Ammon's horn (tissue), 1 donor: ENCODE measurements at places on chromosomes 6 and 20.
A peak's percentile ranks its signal among the peaks of the same experiment; 100 is the strongest.

DNA sequence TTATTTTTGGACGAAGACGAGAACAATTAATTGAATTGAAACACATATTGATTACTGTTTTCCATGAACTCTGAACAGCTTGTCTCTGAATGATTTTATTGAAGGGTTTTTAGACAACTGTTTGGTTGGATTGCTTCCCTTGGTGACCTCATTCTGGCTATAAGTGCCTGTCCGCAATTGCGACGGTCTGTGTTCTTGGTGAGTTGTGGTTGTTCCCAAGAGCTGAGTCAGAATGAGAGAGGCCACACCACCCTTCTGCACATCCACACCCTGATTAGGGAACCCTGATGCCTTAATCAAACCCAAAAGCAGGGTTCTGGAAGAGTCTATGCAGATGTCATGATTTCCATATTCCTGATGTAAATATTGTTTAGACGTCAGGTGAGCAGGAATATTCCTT is 747.0 kb downstream of the PTPRT start:
- no peak for DNase-seq

DNA sequence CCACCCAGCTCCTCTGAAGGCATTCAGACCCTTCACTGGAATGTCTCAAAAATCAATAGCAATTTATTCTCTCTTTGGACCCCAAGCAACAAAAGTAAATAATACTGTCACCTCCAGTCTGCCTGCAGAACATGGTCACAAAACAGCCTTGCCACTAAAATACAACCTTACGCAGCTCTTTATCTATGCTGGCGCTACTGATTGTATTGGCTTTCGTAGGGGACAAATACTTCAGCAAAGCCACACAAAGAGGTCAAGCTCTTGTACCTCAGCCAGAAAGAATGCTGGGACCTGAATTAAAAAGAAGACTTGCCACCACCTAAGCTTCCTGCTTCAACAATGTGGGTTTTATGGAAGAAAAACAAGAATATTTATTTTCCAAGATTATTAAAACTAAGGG is 57.2 kb downstream of the PRKN start:
- no peak for DNase-seq

- DNase-seq, result no peak
These were observed 9.2 kb upstream of the SPO11 start for GRCh38 chr20:57320358-57320757.

- no peak for DNase-seq
These were observed 6.1 kb downstream of the TRIM10 start for GRCh38 chr6:30154709-30155519.

GRCh38 chr6:39441301-39441700 is 118.8 kb upstream of the KCNK16 start:
- no peak for DNase-seq

DNA sequence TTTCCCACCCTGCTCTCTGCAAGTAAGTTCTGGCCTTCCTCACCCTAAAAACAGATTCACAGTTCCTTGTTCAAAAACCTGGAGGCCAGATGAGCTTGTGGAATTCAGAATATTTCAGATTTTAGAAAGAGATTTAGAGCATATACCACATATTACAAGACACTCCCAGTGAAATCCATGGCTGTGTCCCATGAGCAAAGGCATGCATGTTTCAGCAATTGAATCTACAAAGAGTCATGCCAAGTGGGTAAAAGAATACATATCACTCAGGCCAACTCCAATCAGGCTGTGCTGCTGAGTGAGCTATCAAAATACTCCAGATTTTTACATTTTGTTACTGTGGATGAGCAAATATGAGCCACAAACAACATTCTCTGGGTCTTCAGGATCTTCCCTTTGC is 10.2 kb upstream of the NEDD9 start:
- no peak for DNase-seq

DNA sequence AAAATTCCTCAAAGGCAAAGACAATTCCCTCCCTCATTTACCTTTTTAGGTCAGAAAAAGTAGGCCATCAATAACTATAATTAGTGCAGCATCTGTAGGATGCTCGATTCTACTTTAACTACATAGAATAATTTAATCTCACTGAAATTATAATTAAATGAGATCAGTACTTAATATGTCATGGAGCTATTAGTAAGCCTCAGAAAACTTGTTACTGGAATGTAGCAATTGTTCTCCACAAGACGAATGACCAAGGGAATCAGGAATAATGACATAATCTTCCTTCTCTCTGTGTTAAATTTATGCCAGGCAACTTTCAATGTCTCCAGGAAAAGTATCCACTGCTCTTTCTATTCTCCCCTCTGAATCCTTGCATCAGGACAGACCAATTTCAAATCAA is 34.1 kb downstream of the SESN1 start:
- no peak for DNase-seq

DNA sequence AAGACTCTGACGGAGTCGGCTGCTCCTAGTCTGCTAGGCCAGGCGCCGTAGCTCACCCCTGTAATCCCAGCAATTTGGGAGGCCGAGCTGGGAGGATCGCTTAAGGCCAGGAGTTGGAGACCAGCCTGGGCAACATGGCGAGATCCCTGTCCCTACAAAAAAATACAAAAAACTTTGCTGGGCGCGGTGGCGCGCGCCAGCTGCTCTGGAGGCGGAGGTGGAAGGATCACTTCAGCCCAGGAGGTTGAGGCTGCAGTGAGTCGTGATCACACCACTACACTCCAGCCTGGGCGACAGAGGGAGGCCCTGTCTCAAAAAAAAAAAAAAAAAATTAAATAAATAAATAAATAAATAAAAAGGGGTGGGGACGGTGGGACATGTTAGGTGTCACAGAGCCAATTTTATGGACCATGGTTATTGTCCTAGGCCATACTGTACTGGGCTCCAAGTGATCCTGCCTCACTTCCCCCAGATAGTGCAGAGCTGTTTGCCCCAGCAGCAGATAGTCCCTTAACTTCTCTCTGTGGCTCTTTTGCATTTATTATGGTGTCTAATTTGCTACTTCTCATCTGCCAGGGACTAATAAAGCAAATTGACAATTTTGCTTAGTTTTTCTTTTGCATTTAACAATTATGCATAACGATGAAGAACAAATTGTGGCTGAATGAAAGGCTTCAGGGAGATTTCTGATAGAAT is 5.2 kb downstream of the PI16 start:
- DNase-seq, result no peak

DNA sequence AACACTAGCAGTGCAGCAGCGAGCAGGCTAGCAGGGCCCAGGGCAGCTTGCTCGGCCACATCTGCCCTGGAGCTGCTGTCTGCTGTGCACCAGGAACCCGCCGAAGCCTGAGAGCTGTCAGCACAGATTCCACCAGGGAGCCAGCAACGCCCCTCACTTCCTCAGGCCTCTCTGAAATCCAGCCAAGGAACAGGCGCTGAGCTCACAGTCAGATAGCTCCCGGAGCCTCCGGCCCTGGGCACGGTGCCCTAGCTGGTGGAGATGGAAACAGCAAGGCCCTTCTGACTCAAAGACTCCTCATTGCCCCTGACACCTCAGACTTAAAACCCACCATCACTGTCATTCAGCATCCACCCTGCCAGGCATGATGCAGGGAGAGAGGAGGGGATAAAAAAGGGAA is 839.4 kb downstream of the MAFB start:
- DNase-seq, result peak; percentile 64

DNA sequence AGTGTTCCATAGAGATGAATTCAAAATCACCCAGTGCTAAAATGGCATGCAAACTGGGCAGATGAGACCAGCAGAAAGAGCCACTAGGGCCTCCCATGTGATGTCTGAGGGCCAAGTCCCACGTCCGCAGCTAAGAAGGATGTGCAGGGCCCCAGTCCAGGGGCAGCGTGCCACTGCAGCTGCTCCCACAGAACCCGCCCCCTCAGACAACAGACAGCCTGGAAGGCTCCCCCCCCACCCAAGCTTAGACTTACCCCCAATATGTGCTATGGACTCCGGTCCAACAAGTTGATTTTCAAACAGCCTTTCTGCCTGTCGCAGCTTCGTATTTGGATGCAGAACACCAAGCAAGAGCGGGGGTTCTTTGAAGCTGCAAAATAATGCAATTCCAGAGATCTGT is 14.0 kb downstream of the APMAP start:
- peak; percentile 91 for DNase-seq

GRCh38 chr6:121344539-121344938 is 10.3 kb upstream of the TBC1D32 start:
- DNase-seq, result no peak

DNA sequence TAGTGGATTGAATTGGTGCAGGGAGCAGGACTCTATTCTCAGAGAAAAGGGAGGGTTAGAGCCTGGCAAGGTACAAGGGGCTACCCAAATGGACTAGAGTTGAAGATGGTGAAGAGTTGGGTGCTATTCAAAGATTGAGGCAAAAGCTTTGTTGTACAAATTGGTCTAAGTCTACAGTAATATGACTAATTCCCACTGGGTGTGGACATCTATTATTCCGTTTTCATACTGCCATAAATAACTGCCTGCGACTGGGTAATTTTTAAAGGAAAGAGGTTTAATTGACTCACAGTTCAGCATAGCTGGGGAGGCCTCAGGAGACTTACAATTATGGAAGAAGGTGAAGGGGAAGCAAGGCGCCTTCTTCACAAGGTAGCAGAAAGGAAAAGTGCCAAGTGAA is 266.3 kb downstream of the TPBG start:
- no peak for DNase-seq

DNA sequence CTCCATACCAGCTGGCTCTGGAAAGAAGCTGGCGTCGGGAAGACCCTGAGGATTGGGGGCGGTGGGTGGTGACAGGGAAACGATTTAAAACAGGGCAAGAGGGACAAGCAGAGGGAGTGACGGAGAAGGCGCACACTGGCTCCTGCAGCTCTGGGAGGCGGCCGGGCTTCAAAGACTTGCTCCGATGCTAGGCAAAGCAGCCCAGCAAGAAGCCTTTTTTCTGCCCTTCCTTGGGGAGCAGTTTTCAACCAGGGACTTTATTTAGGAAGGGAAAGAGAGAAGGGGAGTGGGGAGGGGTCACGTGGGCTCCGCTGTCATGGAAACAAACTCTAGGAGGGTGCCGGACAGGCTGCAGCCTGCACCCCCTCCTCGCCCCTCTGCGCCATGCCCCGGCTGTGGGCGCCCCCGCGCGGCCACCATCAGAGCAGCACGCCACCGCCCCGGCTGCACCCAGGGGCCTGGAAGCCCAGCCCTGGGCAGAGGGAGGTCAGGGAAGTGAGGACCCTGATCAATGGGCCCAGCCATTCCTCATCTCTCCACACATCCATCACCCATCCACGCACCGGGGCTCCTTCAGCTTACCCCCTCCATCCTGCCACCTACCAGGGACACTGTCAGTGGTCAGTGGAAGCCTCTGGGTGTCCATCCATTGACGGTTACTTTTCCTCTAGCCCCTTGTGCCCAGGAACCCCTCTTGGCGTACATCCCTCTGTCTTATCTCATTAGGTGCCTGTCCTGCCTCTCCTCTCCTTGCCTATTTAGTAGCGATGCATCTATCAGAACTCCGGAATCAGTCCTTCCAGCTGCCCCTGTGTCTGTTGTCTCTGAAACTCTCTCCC is 66.6 kb upstream of the CCDC167 start:
- DNase-seq, result peak; percentile 77

GRCh38 chr6:89952105-89952671 is 57.9 kb downstream of the GJA10 start:
- DNase-seq, result no peak

GRCh38 chr20:56690531-56691175 is 61.5 kb downstream of the TFAP2C start:
- DNase-seq, result no peak

DNA sequence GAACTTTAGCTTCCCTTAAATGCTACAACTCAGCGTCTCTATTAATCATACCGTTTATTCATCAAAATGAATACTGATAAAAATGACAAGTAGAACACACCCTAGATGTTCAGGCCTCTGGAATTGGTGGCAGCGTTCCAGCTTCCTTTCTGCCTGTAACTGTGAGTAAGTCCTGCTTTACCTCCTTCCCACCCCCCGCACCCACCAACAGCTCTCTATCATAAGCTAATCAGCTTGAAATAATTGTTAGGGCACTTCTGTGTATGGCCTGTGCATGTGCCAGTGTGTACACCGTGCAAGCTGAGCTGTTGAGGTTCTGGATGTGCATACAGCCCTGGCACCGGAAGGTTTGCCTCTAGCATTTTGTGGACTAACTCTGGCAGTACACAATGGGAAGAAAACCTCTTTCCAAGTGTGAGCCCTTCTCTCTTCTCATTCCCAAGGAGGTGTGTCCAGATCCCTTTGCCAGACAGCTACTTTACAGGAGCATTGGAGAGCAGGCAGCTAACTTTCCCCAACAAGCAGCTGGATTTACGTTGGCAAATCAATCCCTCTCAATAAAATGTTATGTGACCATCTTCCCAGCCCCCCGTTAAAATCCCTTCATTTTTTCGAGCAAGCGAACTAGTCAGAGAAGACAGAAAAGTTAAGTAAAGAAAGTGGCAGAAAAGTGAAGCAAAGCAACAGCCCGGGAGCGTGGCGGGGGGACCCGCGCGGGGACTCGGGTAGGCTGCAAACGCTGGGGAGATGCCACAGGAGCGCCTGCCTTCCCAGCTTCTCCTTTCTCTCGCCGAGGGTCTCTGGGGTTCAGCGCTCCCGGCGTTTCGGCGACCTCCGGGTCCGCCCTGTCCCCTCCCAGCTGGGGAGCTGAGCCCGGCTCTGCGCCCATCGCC is 803 bp upstream of the ADGRG6 start:
- no peak for DNase-seq

DNA sequence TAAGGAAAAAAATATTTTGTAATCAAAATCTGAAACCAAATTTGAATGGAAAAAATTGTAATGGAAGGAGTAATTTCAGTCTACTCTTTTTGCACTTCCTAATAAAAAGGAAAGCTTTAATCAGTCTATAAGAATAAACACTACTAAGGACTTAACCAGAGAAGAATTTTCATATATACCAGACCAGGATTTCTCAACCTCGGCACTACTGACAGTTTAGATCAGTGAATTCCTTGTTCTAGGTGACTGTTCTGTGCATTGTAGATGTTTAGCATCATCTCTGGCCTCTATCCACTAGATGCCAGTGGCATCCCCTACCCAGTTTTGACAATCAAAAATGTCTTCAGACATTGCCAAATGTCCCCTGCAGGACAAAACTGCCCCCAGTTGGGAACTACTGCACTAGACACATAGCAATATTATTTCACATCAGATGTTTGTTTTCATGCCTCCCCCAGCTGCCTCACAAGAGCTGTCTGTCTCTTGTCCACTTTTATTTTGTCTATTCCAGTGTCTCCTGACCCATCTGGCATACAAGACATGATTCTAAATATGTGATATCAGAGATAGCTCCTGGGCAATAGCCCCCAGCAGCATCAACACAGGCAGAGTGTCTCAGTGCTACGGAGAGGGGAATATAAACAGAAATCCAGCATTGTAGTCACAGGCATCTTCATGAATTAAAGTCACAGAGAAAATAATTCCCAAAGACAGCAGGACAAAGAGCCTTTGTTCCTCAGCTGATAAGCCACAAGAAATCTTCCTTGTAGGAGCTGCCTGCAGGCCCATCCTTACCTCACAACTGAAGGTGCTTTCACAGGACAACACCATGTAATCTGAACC is 27.0 kb downstream of the DNAAF9 start:
- peak; percentile 51 for DNase-seq

GRCh38 chr6:163412341-163412740 is 2.2 kb upstream of the QKI start:
- DNase-seq, result no peak

DNA sequence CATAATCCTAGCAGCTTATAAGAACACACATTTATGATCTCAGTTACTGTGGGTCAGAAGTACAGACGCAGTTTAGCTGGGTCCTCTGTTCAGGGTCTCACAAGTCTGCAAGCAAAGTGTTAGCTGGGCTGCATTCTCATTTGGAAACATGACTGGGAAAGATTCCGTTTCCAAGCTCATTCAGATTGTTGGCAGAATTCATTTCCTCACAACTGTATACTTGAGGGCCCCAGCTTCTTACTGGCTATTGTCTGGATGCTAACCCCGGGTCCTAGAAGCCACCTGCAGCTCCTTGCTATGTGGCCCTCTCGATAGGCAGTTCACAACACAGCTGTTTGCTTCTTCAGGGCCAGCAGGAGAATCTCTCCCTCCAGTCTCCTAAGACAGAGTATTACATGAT is 13.1 kb downstream of the TCP11 start:
- no peak for DNase-seq
